Substantia nigra (tissue), 51 donors: ENCODE measurements at places on chromosomes 6 and 20.
A peak's percentile ranks its signal among the peaks of the same experiment; 100 is the strongest.

DNA sequence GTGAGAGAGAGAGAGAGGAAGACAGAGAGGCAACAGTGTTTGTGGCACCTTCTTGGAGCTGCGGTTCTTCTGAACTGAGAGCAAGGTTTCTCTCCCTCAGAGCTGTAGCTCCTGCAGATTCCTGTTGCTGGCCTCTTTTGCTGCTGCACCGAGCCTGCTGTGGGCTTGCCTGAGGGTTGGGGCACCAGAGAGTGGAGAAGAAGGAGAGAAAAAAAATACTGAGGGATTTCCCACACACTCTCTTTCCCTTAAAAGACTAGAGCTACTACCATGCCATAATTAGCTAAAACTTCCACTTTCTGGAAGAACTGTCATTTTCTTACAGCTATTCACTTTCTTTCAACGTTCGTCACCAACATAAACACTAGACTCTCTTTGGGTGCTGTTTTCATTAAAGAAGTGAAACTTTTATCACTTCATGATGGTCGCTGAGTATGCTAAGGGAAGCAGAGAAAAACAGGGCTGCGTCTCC lies 18.2 kb upstream of the ECI2 start:
- no peak for DNase-seq

- DNase-seq: no peak
Observed at GRCh38 chr6:96058082-96058481, 42.3 kb downstream of the FUT9 start.

- DNase-seq: peak; percentile 33
Observed at GRCh38 chr6:107488875-107489635, 862 bp upstream of the SOBP start.

GRCh38 chr6:90226257-90226656 lies 70.4 kb downstream of the BACH2 start:
- DNase-seq: no peak

DNA sequence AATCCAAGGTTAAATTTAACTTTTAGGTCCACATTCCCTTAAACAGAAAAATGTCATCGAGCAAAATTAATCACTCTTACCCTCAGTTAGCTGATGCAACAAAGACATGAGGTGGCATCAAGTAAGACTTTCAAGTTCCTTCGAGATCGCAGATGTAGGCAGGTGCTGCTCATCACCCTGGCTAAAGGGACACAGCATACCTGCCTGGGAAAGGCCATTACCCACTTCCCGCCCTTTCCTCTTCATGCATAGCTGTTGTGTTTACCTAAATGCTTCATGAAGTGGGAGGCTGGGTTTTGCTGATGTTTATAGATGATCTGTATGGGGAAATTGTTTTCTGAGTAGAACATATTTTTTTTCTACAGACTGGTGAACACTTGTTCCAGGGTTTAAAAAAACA lies 67.7 kb downstream of the GFRA4 start:
- no peak for DNase-seq

- no peak for DNase-seq
Observed at GRCh38 chr6:155030148-155030720, 35.1 kb downstream of the TIAM2 start.
